ENCODE measurements at places on chromosomes 4 and X.

- no peak for DNase-seq
These were observed 5.0 kb downstream of the TFDP3 start for GRCh38 chrX:133213117-133213516.

GRCh38 chr4:73099143-73099542, 29.6 kb upstream of the COX18 start:
- no peak for DNase-seq

DNA sequence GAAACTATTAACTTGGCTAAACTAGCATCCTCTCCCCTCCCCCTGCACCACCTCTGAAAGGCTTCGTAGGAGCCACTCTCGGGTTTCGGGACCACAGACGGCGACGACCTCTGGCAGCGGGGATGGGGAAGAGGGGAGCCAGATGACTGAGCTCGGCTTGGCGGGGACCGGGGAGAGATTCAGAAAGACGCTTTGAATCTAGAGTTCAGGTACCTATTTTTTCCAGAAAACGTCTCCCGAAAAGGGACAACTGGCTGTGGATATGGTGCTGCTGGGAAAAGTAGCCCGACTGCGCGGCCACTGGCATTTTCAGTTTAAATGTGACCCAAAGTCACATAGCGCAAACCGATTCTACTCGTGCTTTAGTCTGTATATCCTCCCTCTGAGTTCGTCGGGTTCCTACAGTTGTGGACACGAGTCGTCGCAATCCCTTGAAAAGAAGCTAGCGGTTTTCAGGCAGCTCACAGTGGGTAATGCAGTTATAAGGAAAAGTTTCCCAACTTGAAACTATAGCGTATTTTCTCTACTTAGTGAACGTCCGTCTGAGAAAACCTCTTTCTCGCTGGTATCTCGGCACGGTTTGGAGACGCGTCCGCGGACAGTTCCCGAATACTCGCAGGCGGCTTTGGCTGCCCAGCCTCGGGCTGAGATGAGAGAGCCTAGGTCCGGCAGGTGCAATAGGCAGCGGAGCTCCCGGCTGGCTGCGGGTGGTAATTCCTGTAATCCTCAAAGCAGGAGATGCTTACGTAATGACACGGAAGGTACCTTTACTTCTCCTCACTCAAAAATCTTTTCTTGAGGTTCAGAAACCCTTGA, 1.3 kb downstream of the PARM1 start:
- no peak for DNase-seq

GRCh38 chr4:153365003-153365402, 20.5 kb downstream of the MND1 start:
- DNase-seq: no peak

- no peak for DNase-seq
These were observed 71.0 kb upstream of the UGT8 start for GRCh38 chr4:114527637-114528036.

Measured in AG09319 (cell line).